ENCODE measurements at places on chromosomes 16 and 17.

GRCh38 chr17:38690386-38690785, 14.7 kb upstream of the MLLT6 start:
- DNase-seq = no peak

DNA sequence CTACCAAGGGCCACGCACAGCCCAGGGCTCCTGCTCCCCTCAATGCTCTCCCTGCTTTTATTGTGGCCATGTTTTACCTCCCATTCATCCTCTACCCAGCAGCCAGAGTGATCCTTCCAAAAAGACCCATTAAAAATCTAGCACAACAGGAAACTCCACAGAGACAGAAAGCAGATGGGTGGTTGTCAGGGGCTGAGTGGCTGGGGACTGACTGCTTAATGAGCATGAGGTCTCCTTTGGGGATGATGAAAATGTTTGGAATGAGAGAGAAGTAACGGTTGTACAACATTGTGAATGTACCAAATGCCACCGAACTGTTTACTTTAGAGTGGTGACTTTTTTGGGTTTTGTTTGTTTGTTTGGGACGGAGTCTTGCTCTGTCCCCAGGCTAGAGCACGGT, 107.4 kb downstream of the GAS7 start:
- no peak for DNase-seq

DNA sequence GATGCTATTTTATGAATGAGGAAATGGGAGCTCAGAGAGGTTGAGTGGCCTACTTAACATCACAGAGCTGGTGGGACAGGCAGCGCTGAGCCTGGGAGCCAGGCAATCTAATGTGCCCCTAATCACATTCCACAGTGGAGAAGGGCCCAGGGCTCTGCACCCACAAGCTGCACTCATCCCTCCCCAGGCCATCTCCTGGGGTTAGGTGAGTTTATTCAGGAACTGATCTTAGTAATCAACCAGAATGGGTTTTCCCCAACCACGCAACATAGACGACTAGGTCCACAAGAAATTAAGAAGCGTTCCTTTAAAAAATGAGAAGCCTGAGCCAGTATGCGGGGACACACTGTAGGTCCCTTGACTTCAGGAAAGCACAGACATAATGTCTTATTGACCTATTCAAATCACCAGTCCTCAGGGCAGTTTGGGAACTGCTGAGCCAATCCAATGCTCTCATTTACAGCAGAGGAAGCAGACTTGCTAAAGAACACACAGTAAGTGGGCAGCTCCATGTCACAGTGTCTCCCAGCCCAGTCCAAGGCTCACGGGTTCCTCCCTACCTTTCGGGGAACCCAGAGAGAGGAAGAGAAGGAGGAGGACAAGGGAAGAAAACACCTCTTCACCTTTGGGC, 2.3 kb downstream of the MPP3 start:
- no peak for DNase-seq

- peak; percentile 22 for DNase-seq
These were observed 685 bp upstream of the PSMD3 start for GRCh38 chr17:39979893-39980350.

DNA sequence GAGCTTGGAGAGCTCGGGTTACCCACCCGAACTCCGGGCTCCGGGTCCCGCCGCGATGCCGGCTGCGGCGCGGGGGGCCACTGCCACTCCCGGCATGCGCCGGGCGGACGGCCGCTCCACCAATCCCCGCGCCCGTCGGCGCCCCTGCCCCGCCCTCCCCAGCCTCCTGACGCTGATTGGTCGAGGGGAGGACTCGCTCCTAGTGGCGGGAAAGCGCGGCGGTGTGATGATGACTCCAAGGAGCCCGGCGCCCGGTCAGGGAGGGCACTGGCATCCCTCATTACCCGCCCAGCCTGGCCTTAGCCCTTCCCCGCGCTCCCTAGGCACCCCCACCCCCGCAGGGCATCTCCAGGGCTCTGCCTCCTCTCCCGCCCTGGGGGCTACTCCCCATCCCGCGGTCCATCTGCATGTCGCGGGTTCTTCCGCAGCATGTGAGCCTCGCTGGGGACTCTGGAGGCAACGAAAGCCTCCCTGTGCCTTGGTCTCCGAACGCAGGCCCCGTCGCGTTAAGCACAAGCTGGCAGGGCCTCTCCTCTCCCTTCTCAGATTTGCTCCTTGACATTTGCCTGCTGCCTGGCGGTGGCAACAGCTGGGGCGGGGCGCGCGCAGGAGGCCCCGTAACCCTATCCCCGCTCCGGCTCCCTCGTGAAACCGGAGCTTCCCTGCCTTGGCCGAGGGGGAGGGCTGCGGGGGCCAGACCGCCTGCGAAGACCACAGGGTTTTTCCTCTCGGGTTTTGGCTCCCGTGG, 1.7 kb downstream of the ATP2A1 start:
- DNase-seq = peak; percentile 98

DNA sequence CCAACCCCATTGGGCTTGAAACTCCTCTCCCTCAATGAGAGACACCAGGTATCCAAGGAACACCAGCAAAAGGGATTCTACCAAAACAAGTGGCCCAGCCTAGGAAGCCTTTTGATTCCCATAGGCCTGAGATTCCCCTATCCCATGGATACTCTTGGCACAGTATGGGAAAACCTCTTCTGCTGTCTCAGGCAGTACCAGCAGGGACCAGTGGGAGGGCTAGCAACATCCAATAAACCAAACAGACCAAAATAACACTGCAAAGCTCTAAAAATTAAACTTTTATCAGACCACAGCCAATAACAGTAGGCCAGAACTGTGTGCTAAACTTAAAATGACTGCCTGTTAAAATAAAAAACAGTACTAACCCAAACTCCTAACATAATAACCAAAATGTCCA, 153.9 kb upstream of the CES5A start:
- no peak for DNase-seq

DNA sequence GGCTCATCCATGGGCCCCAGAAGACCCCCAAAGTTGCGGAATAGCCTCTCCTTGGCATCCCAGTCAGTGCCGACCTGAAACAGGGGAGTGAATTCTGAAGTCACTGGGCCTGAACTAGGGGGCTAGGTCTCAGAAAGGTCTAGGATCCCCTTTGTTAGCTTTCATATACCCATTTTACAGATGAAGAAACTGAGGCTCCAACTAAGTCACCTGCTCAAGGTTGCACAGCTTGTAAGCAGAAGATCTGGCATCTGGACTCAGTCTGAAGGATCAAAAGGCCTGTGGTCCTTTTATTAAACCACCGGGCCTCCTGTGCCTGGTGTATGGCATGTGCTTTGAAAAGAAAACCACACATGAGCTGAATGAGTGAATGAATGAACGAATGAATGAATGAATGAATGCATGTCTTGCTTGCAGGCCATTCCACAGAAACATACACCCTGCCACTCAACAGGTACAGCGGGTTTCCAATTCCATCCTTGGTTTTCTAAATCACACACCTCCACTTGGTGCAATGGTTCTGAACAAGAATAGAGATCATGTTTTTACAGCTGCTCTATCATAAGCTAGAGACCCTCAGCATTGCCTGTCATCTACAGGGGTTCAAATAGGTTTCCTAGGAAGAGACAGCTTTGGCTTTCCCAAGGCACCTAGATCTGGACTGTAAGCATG, 352.7 kb downstream of the XYLT1 start:
- DNase-seq = no peak

GRCh38 chr16:30998852-30999761, 11.3 kb downstream of the STX1B start:
- no peak for DNase-seq

DNA sequence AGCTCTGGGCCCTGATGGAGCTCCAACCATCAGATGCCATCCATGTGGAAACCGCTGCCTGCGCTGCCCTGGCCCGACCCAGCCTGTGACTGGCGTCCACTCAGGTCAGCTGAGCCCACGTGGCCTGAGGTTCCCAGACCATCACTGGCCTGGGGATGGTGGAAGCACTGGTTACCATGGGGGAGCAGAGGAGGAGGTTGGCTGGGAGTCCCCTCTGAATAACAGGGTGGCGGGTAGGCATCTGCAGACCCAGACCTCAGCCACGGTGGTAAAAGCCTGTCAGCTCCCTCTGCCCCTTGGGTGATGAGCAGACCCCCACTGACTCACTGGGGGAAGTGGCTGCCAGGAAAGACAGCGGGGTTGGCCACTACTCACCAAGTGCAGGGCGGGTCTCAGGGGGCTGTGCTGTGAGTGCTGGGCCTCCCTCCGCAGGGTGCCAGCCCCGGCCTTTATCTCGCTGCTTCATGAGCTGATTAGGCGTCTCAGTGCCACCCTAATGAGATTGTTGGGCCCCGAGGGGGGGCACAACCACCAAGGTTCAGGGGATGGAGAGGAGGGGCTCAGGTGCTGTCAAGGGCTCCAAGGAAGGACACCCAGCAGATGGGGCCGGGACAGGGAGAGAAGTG, at the start of gene PDE6G:
Gene PDE6G (minus strand): TSS at position 425 of the 626 bp plus-strand sequence. CDS start 3,237 bp downstream, outside the sequence.
- DNase-seq = no peak

- no peak for DNase-seq
These were observed 6.9 kb upstream of the VPS53 start for GRCh38 chr17:721540-721937.

GRCh38 chr16:51834133-51834532, 683.1 kb upstream of the SALL1 start:
- DNase-seq = no peak

- no peak for DNase-seq
These were observed 48.5 kb downstream of the ZNF18 start for GRCh38 chr17:11948789-11949188.
